Endothelial cell of umbilical vein (primary cell): ENCODE measurements at places on chromosomes 3 and 15.

DNA sequence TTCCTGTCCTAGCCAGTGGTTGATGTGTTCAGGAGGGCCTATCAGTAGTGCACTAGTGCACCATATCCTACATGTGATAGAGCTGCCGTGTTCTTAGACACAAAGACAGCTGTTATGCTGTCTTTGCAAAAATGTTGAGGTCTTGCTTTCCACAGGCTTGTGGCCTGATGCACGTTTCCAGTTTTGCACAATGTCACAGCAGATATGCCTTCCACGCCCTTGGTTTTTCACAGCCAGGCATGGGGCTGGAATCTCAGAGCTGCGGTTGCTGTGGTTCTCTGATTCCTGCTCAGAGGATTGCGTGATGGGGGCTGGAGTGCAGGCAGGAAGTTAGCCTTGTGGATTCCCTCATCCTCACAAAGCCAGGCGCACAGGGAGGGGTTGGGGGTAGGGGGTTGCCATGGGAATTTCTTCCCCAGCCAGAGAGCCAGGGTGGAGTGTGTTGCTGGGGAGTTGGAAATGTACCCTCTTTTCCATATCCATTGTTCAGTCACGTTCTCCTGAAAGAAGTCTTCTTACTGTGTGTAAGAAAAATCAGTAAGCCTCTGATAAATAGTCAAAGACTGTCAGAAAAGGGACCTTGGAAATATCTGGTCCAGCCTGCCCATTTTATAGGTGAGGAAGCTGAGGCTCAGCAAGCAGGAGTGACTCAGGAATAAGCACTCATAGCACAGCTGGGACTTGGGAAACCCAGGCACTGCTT is 79.4 kb downstream of the SMAD3 start:
- H3K27me3 ChIP-seq, result no peaks in the 10 kb centered on the region
- H3K4me3 ChIP-seq, result no peak overlapping the region
- no peak for DNase-seq

DNA sequence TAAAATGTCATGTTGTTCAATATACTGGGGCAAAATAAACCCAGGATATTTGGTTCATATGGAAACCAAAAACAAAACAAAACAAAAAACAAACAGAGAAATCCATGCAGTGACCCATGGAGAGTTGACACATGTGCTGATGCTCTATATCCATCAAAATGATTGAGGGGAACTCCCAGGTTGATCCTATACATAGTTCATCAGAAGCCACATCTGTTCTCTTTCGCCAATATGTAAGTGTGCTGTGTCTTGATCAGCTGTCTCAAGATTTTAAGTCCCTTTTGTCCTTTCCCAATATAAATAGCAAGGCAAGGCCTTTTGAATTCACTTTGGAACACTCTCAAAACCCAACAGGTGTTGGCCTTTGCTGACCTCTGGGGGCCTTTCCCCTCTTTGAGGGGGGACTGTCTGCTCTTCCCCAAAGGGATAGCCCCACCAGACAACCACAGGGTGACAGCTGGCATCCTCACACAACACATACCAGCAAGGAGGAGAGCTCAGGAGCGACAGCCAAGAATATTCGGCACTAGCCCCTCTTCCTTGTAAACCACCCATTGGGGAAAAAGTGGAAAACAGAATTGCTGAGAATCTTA is 209.4 kb upstream of the CD96 start:
- DNase-seq, result no peak
- no peaks in the 10 kb centered on the region for H3K36me3 ChIP-seq
- no peak overlapping the region for H3K27ac ChIP-seq
- H3K4me1 ChIP-seq, result no peaks in the 10 kb centered on the region

DNA sequence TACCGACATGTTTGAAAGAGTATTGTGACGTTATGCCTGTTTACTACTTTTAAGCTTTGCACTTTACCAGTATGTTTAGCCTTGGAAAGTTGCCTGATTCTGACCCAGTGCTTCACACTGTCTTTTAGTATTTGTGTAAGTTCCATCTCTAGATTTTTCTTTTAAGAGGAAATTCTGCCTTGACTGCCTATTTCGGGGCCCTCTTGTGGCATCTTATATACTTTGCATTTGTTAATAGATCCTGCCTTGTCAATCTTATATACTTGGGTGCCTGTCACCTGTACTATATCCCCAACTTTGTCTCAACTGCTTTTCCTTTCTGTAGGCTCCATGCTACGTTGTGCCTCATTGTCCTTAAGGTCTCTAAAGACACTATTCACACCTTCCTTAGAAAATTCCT is 244.6 kb downstream of the STXBP5L start:
- DNase-seq, result peak; percentile 23
- H3K4me1 ChIP-seq, result no peaks in the 10 kb centered on the region
- no peaks in the 10 kb centered on the region for H3K36me3 ChIP-seq
- H3K27me3 ChIP-seq, result no peaks in the 10 kb centered on the region
- no peak overlapping the region for H3K27ac ChIP-seq
- H3K4me3 ChIP-seq, result no peak overlapping the region

GRCh38 chr15:94666553-94666952 is 435.2 kb downstream of the MCTP2 start:
- no peak overlapping the region for H3K27ac ChIP-seq
- peaks cover 15% of the 10 kb centered on the region for H3K4me1 ChIP-seq
- DNase-seq, result no peak
- no peaks in the 10 kb centered on the region for H3K27me3 ChIP-seq
- no peaks in the 10 kb centered on the region for H3K36me3 ChIP-seq

DNA sequence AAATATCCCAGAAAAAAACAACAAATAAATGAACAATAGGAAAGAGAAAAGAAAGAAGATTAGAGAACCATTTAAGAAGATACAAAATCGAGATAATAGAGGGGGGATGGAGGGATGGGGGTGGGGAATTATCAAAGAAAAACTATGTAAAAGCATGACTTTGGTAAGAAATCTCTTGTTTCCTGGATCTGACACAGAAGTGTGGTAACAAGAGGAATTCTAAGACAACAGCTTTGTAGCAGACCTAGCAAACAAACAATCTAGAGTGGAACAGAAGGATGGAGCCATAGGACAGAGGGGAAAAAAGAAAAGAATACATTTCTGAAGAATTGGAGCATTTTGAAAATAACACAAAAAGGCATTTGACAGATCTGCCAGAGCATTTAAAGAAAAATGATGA is 49.3 kb upstream of the HEG1 start:
- H3K27ac ChIP-seq, result no peak overlapping the region
- H3K4me3 ChIP-seq, result no peak overlapping the region
- H3K27me3 ChIP-seq, result no peaks in the 10 kb centered on the region
- H3K36me3 ChIP-seq, result no peaks in the 10 kb centered on the region
- no peak for DNase-seq

GRCh38 chr3:128950223-128950938 is 43.5 kb downstream of the CFAP92 start:
- no peak overlapping the region for H3K27ac ChIP-seq
- H3K4me1 ChIP-seq, result no peaks in the 10 kb centered on the region
- no peaks in the 10 kb centered on the region for H3K27me3 ChIP-seq
- DNase-seq, result peak; percentile 58
- no peaks in the 10 kb centered on the region for H3K36me3 ChIP-seq

- H3K4me1 ChIP-seq, result peaks cover 50% of the 10 kb centered on the region
- H3K36me3 ChIP-seq, result no peaks in the 10 kb centered on the region
- no peak overlapping the region for H3K4me3 ChIP-seq
Observed at GRCh38 chr3:98897701-98898100, 3.8 kb downstream of the DCBLD2 start.

DNA sequence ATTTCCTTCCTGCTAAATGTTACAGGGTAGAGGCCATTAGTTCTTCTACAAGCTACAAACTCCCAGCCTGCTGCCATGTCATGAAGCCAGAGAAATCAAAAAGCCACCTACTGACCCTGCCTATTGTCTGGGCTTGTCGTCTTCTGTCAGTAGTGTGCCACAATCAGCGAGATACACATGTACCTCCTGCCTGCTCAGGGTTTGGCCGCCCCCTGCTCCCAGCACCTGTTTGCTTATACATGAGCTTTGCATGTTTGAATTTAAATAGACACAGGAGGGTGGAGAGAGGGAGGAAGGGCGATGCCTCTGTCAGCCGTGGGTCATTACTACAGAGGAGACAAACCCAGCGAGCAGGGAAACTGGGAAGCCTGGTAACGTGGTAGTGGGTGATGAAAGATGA is 106.1 kb downstream of the ROBO2 start:
- H3K4me3 ChIP-seq, result no peak overlapping the region
- DNase-seq, result no peak
- no peaks in the 10 kb centered on the region for H3K27me3 ChIP-seq
- H3K27ac ChIP-seq, result no peak overlapping the region
- no peaks in the 10 kb centered on the region for H3K4me1 ChIP-seq

DNA sequence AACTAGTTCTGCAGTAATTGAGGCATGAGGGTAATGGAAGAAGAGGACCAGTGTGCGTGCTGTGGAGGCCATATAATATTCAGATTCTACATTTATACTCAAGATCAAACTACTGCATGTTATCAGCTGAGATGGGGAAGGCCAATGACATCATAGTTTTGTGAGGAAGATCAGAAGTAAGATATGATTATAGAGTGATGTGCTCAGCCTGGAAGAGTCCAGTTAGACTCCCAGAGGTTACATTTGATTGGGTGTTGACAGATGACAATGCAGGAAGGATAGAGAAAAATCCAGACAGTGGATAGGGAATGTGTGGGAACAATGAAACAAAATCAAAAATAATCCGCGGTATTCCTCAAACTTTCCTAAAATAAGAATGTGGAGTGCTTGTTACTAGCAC is 35.4 kb downstream of the GOLIM4 start:
- DNase-seq, result no peak
- H3K36me3 ChIP-seq, result no peaks in the 10 kb centered on the region
- no peaks in the 10 kb centered on the region for H3K27me3 ChIP-seq
- no peak overlapping the region for H3K27ac ChIP-seq

- no peak for DNase-seq
- no peak within 1 kb of the TSS for H3K27ac ChIP-seq
- H3K4me1 ChIP-seq, result no peaks in the 10 kb centered on the region
- no peak within 1 kb of the TSS for H3K4me3 ChIP-seq
- peaks cover 19% of the 10 kb centered on the region for H3K27me3 ChIP-seq
- no peaks in the 10 kb centered on the region for H3K36me3 ChIP-seq
Observed at GRCh38 chr3:126180477-126181397, at the start of gene ALDH1L1. TSS of gene ALDH1L1 (minus strand) at chr3:126180586. CDS start at chr3:126160979, 19,607 bp downstream.

DNA sequence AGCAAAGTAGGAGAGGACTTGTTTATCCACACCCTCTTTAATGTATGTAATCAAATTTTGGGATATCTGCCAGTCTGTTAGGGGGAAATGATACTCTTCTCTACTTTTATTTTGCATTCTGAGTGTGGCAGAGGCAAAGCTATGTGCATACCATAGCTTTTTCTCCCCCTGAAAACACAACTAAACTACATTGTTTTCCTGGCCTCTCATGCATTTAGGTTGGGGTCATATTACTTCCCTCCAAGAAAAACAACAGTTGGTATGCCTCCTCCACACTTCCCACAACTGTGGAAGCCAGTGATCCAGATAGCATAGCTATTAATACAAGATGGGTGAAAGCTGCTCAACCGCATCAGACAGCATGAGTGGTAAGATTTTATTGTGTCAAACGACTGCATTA is 6.9 kb downstream of the RPL15 start:
- peaks cover 5% of the 10 kb centered on the region for H3K36me3 ChIP-seq
- DNase-seq, result peak; percentile 84
- H3K27ac ChIP-seq, result no peak overlapping the region
- no peaks in the 10 kb centered on the region for H3K27me3 ChIP-seq
- H3K4me3 ChIP-seq, result no peak overlapping the region
- peaks cover 4% of the 10 kb centered on the region for H3K4me1 ChIP-seq

GRCh38 chr3:27289769-27290413 is 79.3 kb downstream of the NEK10 start:
- H3K4me3 ChIP-seq, result no peak overlapping the region
- no peak overlapping the region for H3K27ac ChIP-seq
- DNase-seq, result no peak
- no peaks in the 10 kb centered on the region for H3K4me1 ChIP-seq

- H3K27me3 ChIP-seq, result no peaks in the 10 kb centered on the region
- H3K27ac ChIP-seq, result no peak overlapping the region
- no peak for DNase-seq
Observed at GRCh38 chr3:46213201-46213600, 5.1 kb upstream of the CCR1 start.

DNA sequence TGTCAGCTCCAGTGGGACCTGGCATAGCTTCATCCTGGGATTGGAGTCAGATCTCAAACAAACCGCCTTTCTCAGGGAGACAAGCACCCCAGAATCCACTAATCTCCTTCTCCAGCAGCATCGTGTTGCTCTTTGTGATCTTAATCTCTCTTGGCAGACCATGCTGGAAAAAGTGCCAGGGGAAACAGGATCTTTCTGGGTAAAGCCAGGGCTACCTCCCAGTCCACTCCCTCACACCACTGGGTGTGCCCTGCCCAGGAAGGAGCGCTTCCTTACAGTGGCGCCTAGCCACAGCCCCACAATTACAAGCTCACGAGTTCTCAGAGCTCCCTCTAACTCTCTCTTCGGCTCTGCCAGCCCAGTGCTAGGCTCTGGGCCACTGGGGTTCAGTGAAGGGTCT is 32.2 kb downstream of the RPLP1 start:
- no peak overlapping the region for H3K27ac ChIP-seq
- DNase-seq, result no peak
- no peaks in the 10 kb centered on the region for H3K27me3 ChIP-seq

DNA sequence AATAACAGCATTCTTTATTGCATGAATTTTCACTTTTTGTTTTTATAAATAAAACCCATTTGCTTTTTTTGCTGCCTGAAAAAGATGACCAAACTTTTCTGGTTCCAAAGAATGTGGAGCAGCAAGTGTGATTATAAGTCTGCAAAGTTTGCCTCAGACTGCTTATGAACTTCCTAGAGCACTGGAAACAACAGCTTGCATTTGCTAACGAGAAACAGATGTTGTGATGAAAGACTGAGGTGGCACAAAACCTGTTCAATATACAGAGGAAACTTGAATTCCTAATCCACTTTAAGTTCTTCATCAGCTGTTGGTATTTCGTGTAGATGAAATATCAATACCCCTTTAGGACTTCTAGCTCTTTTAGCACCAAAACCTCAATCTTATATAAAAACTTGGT is 9.3 kb downstream of the ZPLD1 start:
- no peaks in the 10 kb centered on the region for H3K4me1 ChIP-seq
- H3K27me3 ChIP-seq, result peaks cover 2% of the 10 kb centered on the region
- H3K4me3 ChIP-seq, result no peak overlapping the region
- no peak for DNase-seq
- no peak overlapping the region for H3K27ac ChIP-seq

GRCh38 chr3:128581566-128581965 is 69.1 kb downstream of the RPN1 start:
- H3K27me3 ChIP-seq, result peaks cover 29% of the 10 kb centered on the region
- H3K4me1 ChIP-seq, result no peaks in the 10 kb centered on the region
- no peak overlapping the region for H3K27ac ChIP-seq
- H3K4me3 ChIP-seq, result no peak overlapping the region
- no peak for DNase-seq

DNA sequence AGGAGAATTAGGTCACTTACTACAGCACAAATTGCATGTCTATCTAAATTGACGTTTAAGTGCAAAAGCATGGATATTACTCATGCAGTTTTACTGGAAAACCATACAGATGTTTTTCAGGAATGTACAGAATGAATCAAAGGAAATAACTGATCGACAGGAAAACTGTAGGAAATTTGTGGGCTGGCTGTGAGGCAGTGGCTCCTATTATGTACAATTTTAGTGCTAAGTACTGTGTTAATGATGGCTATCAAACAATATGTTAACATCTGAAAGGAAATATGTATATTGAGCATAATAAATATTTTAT is 6.9 kb downstream of the NUDT16 start:
- H3K4me1 ChIP-seq, result peaks cover 48% of the 10 kb centered on the region
- peaks cover 6% of the 10 kb centered on the region for H3K36me3 ChIP-seq
- no peak overlapping the region for H3K4me3 ChIP-seq
- peak; percentile 83 for DNase-seq
- no peaks in the 10 kb centered on the region for H3K27me3 ChIP-seq
